CD4-positive, alpha-beta T cell treated with Interleukin-21 for 1 hour (primary cell): ENCODE measurements at places on chromosomes 2 and 18.

- no peak for DNase-seq
These were observed 141.3 kb downstream of the SEPTIN10 start for GRCh38 chr2:109472331-109472959.

GRCh38 chr18:28287146-28287545, 110.2 kb upstream of the CDH2 start:
- no peak for DNase-seq

- DNase-seq, result no peak
These were observed 23.3 kb downstream of the SKA1 start for GRCh38 chr18:50398099-50398498.

DNA sequence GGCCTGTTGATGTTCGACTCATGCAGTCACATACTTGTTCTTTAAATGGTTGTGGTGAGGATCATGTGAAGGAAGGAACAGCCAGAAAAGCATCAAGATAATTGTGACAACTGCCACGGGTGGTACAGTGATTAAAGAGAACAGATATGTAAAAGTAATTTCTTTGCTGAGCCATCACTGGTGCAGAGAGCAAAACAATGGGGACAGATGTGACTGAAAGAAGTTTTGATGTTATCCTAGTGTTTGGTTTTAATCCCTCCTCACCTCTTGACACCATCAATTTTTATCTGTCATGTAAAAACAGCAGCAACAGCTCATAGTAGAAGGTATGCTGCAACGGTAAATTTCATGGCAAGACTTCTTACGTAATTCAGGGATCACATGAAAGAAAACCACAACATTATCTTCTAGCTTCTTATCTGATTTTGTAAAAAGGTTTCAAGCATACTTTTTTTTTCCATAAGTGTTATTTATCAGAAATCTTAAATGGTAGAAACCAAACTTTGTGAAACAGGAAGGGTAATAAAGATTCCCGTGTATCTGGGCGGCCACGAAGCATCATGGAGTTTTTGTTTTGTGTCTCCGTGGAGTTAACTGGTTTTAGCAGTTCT, 65.2 kb downstream of the PLCL1 start:
- peak; percentile 64 for DNase-seq

GRCh38 chr2:226874749-226875148, 38.9 kb downstream of the RHBDD1 start:
- no peak for DNase-seq

- DNase-seq, result no peak
These were observed 70.8 kb downstream of the TMEM200C start for GRCh38 chr18:5824370-5824984.

DNA sequence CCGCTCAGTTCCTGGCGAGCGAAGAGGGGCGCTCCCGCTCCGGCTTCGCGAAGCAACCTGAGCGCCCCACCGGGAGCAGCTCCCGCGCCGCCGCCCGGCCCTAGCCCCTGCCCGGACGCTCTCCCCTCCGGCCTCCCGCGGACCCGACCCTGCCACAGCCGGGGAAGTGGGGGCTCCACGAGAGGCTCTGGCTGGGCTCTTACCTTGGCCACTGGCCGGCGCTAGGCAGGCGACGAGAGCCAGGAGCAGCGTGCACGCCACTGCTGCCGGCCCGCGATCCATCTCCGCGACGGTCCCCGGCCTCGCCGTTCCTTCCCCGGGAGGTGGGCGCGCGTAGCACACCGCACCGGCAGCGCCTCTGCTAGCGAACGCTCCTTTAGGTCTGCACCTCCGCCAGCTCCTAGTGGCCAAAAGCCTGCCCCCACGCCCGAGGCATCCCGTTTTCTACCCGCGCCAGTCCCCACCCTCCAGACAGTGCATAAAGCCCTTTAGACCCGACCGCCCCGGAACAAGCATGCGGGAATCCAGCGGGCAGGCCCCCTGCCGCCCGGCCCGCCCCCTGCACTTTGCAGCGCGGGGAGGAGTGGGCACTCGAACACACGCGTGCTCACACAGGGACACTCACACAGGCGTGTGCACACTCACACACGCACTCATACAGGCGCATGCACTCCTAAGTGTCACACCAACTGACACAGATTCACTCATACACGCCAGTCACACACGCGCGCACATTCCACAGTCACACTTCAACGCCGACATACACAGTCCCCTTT, at the start of gene LRP2:
Gene LRP2 (minus strand): TSS at position 417 of the 776 bp plus-strand sequence. CDS start 135 bp downstream, at position 282.
- peak; percentile 22 for DNase-seq

DNA sequence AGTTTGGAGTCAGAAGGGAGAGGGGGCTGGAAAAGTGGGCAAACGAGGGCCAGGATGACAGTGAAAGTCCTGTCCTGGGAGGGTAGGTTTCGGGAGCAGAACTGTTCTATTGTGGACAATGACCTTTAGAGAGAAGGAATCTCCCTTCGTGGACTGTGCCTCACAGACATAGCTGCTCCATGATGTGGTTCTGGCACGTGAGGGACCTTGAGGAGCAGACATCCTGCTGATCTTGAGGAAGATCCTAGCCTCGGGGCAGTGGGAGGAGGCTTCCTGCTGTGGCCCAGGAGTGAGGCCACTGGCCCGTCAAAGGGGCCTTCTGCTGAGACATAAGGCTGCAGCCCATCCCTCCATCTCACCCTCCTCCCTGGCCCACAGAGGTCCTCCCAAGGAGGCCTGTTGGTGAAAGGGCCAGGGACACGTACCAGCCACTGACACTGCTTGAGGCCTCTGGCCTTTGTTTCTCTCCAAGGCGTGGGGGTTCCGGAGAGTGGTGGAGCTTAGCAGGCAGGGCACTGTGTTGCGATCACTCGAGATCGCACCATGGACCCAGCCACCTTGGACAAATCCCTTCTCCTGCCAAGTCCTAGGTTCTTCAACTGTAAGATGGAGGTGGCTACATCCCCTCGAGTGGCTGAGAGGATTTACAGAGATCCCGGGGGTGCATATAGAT, 167.2 kb downstream of the CELF4 start:
- DNase-seq, result no peak

DNA sequence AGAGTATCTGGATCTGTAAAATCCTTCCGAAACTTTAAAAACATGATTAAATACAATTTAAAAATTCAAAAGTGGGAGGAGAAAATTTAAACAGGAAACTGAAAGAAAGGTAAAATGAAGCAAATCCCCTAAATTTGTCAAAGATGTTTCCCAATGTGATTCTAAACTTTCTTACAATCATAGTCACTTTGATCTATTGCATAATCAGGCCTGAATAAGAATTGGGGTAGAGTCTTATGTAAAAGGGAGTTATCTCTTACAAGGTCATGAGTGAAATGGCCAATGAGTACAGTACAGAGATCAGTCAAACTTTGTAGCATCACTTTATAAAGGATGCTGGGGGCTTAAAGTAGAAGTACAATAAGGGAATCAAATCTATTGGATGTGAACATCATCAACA, 1657.7 kb upstream of the CELF4 start:
- no peak for DNase-seq

- no peak for DNase-seq
These were observed 172.3 kb downstream of the PRKCE start for GRCh38 chr2:45823723-45824206.

GRCh38 chr2:137192366-137193310, 427.3 kb downstream of the THSD7B start:
- DNase-seq, result no peak

DNA sequence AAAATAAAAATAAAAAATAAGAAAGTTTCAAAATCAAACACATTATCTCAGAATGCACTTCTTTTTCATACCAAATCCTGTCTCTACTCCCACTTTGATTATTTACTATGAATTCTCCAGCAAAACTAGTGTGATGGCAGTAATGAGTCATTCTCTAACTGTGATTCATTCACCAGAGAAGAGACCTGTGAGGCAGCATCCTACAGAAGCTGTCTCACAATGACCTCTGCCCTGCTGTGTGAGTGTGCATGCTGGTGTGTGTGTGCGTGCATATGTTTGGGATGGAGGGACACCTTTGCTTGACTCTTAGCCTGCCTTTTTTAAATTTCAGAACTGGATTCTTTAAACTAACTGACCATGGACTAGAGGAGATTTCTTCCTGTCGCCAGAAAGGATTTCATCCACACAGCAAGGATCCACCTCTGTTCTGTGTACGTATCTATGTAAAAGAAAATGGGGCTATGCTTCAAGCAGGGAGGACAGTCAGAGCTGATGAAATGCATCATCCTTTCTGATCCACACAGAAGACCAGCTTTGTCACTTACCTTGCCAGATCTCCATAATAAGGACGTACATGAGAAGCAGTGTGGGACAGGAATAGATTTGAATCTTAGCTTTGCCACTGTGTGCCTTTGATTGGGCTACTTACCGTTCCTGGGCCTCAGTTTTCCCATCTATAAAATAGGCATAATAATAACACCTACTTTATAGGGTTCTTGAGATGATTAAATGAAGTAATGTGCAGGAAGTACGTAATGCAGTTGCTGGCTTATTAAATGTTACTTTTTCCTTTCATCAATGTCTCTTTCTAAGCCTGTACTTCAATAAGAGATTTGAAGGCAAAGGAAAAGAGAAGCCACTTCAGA, 31.2 kb downstream of the STAMBP start:
- no peak for DNase-seq

- no peak for DNase-seq
These were observed 1.9 kb upstream of the NT5DC4 start for GRCh38 chr2:112718863-112719370.

GRCh38 chr18:45339810-45340550, 275.3 kb upstream of the SLC14A2 start:
- DNase-seq, result no peak

GRCh38 chr2:8675543-8675942, 6.3 kb upstream of the ID2 start:
- no peak for DNase-seq

- DNase-seq, result no peak
These were observed 35.0 kb downstream of the NEDD4L start for GRCh38 chr18:58078889-58079573.

- no peak for DNase-seq
These were observed 829.2 kb downstream of the ERBB4 start for GRCh38 chr2:211709389-211709788.

DNA sequence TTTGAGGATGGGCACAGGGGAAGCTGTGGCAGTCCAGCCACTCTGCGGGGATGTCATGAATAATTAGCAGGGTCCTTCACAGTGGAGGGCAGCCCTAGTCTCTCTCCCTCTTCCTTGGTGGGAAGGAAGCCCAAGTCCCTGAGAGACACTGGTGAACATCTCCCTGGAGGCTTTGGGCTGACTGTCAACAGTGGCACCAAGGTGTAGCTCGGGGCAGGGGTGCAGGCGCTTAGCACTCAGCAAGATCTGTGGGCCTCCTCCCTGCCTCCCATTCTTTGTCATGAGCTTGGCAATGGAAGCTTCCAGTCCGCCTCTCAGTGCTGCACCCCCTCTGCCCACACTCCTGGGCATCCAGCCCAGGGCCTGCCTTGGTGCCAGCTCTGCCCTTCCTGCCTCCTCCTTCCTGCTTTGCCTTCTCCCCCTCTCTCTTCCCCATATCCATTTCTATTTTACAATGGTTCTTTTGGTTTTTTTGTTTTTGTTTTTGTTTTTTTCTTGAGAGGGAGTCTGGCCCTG, 59.4 kb downstream of the STEAP3 start:
- DNase-seq, result no peak

DNA sequence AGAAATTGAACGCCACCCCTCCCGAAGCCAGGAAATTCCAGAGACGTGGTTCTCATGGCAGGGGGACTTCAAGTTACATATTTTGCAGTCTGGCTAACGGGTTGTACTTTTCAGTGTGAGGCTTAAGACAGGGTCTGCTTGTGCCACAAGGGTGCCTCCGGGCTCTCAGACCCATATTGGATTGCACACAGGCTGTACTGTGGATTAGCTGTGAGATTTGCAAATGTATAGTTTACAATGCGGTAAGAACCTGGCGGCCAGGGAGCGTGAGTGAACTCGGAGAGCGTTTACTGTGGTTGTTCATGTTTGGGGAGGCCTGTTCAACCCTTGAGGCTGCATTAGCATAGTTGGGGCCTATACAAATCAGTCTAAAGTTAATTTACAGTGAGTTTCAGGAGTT, 143.9 kb upstream of the SIX2 start:
- DNase-seq, result no peak

DNA sequence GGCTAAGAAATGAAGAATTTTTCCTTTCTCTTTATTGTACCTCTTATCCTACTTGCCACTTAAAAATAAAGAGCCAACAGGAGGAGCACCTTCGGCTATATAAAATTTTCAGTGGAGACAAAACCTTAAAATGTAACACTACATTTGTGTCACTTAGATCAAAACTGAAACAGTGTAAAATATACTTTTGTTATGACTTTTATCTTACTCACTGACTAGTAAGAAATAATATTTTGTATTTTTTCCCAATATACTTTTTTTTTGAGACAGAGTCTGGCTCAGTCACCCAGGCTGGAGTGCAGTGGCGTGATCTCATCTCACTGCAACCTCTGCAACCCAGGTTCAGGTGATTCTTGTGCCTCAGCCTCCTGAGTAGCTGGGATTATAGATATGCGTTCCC, 28.3 kb downstream of the KCNJ13 start:
- no peak for DNase-seq

DNA sequence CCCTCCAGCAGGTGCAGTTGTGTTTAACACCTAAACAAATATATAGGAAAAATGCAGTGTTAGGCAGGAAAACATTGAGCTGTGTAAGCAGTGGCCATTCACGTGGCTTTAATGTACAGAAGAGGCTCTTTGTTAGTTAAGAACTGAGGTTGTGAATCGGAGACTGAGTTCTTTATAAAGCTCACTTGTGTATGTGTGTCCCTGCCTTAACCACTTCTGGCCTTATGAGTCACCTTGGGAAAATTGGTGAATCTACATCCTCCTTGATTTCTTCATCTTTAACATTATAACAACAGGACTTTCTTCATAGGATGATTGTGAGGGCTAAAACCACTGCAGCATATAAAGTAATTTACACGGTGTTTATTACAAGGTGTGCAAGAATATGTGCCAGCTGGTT, 188.4 kb upstream of the TPO start:
- DNase-seq, result no peak

- peak; percentile 65 for DNase-seq
These were observed 10.6 kb upstream of the ATG16L1 start for GRCh38 chr2:233240897-233241296.

GRCh38 chr2:74815941-74816340, 18.0 kb upstream of the HK2 start:
- DNase-seq, result no peak
